ENCODE measurements at places on chromosomes 5 and 9.
A peak's percentile ranks its signal among the peaks of the same experiment; 100 is the strongest.

DNA sequence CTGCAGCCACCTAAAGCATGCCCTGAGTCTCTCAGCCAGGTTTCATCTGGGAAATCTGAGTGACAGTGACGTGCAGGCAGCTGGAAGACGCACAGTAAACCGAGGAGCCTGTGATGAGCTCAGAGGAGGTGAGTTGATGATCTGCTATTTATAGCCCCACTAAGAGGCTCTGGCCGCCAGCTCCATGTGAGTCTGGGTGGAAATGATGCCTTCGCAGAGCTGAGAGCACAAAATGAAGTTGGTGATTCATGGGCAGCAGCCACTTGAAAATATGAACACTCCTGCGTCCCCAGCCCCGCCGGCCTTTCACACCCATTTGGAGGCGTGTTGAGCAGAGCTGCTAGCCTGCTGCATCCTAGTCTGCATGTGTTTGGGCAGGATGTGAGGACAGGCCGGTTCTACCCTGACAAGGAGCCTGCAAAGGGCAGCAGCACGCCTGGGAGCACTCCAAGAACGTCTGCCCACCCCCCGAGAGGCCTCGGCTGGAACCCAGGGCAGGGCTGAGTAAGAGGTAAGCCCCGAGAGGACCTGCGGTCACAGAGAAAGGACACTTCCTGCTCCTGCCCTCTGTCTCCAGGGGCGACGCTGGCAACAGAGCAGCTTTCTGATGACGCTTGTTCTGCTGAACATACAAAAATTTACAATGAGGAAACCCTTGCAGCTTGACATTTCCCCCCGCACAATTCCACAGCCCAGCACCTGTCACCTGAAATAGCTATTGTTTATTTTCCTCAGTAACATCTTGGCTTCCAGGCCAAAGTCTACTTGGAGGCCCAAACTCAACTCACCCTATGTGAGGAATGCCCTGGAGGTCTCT is 25.1 kb upstream of the CDKN2AIPNL start:
- peak; percentile 15 for DNase-seq

- DNase-seq: no peak
Observed at GRCh38 chr5:132458651-132459030, 31.9 kb downstream of the IRF1 start.

DNA sequence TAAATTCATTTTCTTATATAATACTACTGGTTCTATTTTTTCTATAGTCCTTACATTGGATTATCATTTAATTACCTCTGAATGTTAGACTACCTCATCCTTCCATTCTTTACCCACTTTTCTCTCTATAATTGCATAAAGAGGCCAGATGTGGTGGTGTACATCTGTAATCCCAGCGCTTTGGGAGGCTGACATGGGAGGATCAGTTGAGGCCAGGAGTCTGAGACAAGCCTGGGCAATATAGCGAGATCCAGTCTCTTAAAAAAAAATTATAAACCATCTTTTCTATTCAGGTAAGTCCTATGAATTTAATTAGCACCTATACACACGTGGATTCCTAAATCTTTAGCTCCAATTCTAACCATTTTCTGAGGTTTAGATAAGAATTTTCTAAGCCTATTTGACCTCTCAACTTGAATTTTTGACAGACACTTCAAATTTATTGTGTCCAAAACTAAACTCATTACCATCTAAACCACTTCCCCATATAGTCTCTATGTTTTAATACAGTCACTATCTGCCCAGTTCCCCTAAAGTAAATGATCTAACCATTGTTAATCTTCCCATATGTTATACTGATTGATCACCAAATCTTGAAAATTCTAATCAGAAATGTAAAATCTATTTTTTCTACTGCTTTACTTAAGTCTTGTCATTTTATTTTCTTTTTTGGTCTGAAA is 33.0 kb upstream of the CHD1 start:
- no peak for DNase-seq

GRCh38 chr5:143592648-143593047 is 189.2 kb upstream of the NR3C1 start:
- peak; percentile 29 for DNase-seq

GRCh38 chr9:117286245-117286644 is 128.6 kb downstream of the ASTN2 start:
- DNase-seq: no peak

- DNase-seq: no peak
Observed at GRCh38 chr5:106454651-106455415, 1215.9 kb downstream of the EFNA5 start.

GRCh38 chr5:168110870-168111832 is 180.3 kb upstream of the WWC1 start:
- no peak for DNase-seq

DNA sequence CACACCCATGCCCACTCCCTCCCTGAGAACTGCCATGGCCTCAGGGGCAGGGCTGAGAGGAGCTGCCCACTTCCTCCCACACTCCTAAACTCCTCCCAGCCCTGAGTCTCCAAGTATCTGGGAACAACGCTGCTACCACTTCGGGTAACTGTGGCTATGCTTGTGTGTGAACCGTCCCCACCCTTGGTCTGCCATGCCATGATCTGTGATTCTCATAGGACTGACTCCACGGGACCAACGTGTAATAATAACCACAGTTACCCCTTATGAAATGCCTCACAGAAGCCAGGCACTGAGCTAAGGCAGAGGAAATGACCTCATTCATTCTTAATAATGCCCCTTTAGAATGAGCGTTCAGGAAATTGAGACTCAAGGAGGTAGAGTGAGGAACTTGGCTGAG is 103.9 kb upstream of the SMIM23 start:
- DNase-seq: no peak

DNA sequence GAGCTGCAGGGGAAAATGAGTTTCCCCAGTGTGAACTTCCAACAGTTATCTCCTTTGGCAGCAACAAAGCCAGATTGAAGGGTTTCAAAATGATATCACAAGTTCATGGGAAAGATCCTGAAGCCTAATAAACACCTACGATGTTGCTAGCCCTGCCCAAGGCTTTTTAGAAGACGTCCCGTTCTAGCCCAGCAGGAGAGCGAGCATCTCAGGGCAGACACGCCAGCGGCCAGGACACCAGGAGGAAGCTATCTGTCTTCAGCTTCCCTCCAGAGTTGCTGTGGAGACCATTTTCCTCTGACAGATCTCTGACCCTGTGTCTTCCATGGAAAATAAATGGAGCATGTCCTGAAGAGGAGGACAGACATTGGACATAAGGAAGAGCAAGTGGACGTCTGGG is 98.4 kb downstream of the FBXO38 start:
- no peak for DNase-seq

- DNase-seq: no peak
Observed at GRCh38 chr9:100228352-100228869, 124.3 kb downstream of the TEX10 start.

- DNase-seq: no peak
Observed at GRCh38 chr9:7105095-7105494, 347.3 kb downstream of the KDM4C start.

GRCh38 chr5:171355302-171355724 is 32.3 kb upstream of the NPM1 start:
- DNase-seq: no peak

DNA sequence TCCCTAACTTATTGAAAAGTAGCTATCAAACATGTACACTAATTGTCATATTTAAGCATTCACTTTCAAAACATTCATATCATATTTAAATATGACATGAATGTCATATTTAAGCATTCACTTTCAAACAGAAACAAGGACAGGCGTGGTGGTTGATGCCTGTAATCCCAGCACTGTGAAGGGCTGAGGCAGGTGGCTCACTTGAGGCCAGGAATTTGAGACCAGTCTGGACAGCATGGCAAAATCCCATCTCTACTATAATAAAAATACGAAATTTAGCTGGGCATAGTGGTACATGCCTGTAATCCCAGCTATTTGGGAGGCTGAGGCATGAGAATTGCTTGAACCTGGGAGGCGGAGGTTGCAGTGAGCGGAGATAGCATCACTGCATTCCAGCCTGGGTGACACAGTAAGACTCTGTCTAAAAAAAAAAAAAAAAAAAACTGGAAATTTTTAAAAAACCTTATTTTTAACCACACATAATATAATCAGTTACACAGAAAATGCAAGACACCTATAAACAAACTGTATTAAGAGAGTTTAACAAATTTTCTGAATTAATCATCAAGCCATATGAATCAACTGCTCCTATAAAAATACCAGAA is 88.1 kb downstream of the LPAR1 start:
- no peak for DNase-seq

- DNase-seq: no peak
Observed at GRCh38 chr9:132877824-132878694, at the start of gene AK8. Gene AK8, minus strand, starts transcription at chr9:132878284. Its CDS starts 29 bp downstream, at chr9:132878255.

DNA sequence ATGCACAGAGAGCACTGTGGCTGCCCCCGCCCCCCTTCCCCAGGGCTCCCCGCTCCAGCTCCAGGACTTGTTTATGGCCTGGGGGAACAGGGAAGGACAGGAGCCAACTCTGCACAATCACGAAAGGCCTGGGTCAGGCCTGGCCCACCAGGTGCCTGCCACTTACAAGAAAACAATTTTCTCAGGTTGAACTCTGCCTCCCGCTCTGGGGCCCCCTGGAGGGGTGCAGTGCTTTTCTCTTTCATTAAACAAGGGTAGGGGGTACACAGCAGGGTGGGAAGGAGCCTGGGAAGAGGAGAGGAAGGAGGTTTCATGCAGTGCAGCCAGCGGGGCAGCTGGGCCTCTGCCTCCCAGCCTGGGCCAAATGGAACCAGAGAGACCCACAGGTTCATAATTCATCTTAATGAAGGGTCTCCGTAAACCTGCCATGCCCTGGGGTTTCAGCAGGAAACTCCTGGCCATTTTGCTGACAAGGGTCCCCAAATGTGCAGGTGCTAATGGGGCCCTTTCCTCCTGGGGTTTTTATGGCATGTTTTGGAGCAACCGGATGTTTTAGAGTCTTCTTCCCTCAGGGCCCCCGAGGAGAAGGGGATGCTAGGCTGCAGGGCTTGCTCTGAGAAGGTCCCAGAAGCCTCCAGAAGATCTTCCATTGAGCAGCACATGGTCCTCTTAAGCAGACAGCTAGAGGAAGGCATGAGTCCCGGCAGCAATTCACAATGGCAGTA is 219.8 kb downstream of the SLIT3 start:
- no peak for DNase-seq

GRCh38 chr9:134661791-134662142 is 20.2 kb downstream of the COL5A1 start:
- DNase-seq: no peak

DNA sequence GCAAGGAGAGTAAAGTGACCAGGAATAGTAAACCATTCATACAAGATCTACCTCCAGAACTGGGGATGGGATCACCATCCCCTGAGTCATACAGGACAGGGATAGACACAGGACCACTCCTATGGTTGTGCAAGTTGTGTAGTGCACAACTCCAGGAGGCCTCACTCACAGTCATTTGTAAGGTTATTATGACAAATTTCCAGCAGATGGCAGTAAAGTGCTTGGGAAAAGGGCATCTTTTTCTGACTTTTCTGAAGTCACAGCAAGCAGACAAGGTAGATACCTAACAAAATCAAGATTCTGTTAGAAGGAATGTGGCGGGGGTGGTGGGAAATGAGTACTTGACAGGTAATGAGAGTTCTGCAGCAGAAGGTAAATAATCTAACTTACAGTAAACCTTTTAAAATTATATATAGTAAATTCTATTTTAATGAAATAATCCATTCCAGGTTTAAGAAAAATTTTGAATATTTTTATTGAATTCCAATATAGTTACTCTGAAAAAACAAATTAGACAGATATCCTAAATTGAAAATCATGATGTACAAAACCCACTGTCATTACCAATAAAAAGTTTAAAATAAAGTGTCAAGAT is 16.7 kb upstream of the KIF27 start:
- peak; percentile 62 for DNase-seq

DNA sequence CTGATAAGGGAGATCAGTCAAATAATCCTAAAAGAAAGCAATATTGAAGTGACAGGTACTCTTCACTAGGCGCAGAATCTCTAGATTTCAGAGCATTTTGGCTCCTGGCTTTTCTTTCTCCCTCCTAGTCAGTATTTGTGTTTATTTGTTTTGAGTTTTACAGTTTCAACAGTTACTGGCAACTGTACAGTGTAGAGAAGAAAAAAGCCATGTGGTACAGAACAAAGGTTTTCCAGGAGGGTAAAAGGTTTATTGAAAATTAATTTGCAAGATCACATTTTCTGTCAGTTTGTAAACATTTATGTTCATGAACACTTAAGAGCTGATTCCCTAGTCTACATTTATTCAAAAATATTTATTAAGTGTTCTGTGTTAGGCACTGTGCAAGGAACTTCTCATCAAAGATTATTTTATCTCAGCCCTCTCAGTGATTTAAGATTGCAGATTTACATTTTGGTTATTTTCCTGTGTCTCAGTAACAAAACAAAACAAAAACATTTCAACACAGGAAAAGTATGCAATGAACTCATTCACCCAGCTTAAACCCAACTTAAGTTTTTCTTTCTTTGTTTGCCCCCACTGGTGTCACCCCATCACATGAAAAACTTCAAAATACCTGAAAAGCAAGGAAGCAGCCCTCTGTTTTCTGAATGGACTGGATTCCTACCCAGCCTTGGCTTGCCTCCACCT is 12.9 kb downstream of the MINAR2 start:
- no peak for DNase-seq

- peak; percentile 38 for DNase-seq
Observed at GRCh38 chr9:136439481-136440408, at the start of gene INPP5E. Gene INPP5E, minus strand, starts transcription at chr9:136439845. Its CDS starts 426 bp downstream, at chr9:136439419.

DNA sequence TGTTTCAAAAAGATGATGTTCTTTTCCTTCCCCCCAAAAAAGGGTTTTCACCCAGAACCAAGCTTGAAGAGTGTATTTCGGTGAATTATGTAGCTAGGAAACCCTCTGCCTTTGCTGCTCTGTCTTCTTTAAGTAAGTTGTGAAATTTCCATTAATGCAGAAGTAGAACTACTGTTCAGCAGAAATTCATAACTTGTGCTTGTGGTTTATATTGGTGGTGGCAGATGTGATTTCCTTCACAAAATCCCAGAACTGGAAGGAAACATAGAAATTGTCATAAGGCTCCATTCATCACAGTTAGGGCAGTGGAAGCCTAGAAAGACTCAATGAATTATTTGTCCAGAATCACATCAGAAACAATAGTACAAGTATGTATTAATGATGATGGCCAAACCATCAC is 42.1 kb upstream of the DAB2 start:
- DNase-seq: no peak

DNA sequence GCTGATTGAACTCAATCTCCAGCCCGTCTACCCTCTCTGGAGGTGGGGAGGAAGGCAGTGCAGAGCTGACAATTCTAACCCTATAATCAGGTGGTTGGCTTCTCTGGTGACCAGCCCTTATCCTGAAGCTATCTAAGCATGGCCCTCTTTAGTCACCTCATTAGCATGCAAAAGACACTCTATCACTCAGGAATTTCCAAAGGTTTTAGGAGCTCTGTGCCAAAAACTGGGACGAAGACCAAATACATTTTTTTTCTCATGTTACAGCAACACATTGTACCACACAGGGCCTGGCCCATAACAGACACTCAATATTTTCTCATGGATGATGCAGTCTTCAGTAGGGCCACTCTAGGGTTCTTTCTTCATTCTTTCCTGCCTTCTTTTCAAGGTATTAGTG is 118.8 kb upstream of the VLDLR start:
- no peak for DNase-seq
